ENCODE measurements at places on chromosomes 5 and 9. TPM values are rescaled to one million over a fixed set of nuclear protein-coding genes. Genes with fewer than 3 reads are reported as not detected.

The FRMD3 gene
- 9.6 TPM for total RNA-seq

The FYB1 gene
- not detected for total RNA-seq

The MSH3 gene
- 19.6 TPM for total RNA-seq

The IDNK gene
- total RNA-seq, result 6.3 TPM

The PCDH12 gene
- not detected for total RNA-seq
